ENCODE measurements at places on chromosomes 11 and 22.

- no peak for DNase-seq
These were observed 6.6 kb downstream of the TNKS1BP1 start for GRCh38 chr11:57318178-57318577.

GRCh38 chr11:9150926-9151325 is 59.5 kb upstream of the SCUBE2 start:
- DNase-seq: no peak

DNA sequence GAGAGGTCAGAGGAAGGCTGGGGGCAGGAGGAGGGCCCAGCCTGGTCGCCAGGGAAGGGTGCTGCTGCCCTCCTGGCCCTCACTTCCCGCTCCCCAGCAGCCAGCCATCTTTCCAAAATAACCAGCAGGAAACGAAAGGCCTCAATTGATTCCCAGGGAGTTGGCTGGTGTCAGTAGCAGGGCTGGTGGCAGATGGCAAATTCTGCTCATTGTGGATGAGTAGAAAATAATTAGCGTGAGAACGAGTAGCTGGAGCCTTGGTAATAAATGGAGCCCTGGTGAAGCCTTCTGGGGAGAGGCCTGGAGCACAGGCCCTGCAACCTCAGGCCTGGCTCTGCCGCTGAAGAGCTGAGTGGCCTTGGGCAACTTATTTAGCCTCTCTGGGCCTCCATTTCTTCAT is 31.3 kb downstream of the DAGLA start:
- DNase-seq: peak; percentile 80

GRCh38 chr11:57161351-57161750 is 20.4 kb upstream of the LRRC55 start:
- DNase-seq: no peak

DNA sequence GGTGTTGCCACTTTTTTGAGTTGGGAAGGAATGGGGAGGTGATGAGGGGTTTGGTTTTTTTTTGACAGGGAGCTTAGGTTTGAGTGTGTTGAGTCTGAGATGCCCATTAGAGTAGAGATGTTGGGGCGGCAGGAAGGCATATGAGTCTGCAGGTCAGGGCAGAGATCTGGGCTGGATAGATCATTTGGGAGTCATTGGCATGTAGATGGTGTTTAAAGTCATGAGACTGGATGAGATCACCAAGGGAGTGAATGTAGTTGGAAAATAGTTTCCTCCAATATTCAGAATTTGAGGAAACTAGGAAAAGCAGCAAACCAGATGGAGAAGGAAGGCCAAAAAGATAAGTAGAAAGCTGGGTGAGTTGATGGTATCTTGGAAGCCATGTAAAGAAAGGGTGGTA is 2.1 kb upstream of the ANAPC15 start:
- DNase-seq: no peak

- DNase-seq: no peak
These were observed 23.6 kb downstream of the EIF4G2 start for GRCh38 chr11:10785146-10785474.

GRCh38 chr11:60866911-60867870 is at the start of gene ZP1:
ZP1 (plus strand) TSS chr11:60867542; CDS start chr11:60867562, 20 bp downstream.
- peak; percentile 18 for DNase-seq

DNA sequence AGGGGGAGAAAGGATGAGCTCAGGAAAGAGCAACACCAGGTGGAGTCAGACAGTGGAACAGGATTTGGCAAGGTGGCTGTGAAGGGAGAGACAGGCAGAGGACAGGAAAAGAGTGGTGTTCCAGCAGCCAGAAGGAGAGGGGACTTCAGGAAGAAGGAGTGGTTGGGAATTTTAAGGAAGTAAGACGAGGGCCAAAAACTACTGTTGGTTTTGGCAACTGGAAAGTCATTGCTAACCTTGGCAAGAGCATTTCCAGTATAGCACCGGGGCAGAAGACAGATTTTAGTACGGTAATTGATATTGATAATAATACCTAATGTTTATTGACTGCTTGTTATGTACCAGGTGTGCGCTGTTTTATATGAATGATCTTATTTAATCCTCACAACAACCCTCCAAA is 15.4 kb upstream of the DDX6 start:
- DNase-seq: no peak

DNA sequence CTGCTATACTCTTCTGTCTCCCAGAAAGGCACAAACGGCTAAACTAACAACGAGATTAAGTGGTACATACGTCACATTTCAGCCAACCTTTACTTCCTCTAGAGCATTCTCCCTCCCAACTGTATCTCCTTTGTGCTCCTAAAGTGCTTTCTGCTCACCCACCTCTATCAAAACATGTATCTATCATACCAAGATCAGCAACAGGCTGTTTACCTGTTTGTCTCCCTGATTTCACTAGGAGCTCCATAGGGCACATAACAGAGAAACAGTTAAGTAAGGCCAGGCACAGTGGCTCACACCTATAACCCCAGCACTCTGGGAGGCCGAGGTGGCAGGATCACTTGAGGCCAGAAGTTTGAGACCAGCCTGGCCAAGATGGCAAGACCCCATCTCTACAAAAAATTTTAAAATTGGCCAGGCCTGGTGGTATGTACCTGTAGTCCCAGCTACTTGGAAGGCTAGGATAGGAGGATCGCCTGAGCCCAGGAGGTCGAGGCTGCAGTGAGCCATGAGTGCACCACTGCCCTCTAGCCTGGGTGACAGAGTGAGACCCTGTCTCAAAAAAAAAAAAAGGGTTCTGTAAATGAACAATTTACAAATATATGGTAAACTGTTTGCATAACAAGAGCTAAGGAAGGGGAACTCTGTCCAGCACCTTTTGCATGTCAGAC is 2.8 kb downstream of the NDUFC2 start:
- DNase-seq: no peak

DNA sequence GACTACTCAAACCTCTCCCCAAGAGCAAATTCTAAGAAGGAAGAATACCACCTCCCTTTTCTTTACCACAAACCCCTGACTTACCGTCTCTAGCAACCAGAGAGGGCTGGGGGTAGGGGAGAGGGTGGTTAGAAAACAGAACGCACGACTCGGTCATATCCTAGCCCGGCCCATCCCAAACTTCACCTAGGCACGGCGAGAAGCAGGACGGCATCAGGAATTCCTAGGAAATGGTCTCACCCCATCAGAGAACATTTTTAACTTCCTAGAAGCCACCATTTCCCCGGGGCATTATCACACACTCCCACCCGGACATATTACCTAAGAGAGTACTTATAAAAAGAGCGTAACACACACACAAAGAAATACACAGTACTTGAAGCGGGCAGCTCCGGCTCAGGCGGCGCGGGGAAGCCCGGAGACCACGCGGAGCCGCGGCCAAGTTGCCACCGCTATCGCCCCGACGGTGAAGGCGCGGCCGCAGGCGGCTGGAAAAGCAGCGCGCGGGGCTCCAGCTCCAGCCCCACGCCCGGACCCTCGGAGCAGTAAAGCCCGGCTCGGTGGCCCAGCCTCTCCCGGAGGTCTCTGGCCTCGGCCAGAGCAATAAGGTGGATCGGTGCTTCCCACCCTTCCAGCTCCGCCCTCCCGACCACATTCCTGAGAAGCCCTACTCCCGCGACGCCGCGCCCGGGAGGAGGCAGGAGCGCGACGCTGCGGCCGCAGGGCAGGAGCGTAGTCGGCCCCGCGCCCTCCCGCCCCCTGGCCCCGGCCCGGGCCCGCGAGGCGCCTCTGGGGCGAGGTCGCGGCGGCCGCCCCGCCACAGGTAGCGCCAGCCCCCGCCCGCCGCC is 878 bp downstream of the RRAS2 start:
- DNase-seq: peak; percentile 49

DNA sequence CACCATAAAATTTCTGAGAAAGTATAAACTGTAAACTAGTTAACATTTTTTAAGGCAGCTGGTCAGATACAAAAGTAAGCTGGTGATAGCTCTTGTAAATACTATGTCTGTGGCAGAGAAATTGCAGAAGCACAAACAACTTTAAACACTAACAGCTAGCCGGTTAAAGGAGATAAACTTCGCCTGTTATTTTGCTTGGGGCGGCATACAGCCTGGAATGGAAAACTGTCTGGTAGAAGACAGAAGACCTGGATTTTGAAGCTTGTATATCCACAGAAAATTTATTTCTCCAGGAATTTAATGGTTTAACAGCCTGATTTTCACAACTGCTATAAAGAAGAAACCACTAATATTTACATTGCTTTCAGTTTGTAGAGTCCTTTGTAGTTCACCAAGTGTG is 65.3 kb upstream of the FIBIN start:
- no peak for DNase-seq

DNA sequence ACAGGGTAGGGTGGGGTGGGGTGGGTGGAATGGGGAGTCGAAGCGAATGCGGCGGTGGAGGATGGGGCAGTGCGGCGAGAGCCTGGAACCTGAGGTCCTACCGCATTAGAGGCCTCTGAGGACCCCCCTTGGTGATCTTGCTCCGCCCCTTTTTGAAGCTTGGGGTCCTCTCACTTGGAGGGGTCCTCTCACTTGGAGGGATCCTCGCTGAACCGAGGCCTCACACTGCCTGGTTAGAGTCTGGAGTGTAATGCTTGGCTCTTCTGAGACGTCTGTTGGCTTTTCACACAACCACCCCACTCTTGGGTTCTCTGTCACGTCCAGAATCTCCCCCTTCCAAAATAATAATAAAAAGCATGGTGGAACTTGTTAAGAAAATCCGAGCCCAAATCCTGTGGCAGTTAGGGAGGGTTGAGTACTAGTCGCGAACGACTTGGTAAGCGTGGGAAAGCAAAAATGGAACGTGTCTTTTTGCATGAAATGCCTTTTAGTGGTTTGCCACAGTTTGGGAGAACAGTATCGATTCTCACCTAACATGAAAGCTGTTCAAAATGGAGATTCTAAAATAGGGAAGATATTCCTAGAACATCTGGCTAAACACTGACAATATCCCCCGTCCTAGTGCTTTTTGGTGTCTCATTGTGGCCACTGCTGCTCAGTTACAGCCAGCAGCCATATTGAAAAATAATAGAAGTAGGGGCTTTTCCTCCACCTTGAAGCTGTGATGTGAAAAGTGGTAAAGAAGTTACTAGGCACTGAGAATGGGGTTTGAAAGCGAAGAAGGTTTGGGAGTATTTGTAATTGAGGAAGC is 822 bp downstream of the RBX1 start:
- DNase-seq: peak; percentile 59

DNA sequence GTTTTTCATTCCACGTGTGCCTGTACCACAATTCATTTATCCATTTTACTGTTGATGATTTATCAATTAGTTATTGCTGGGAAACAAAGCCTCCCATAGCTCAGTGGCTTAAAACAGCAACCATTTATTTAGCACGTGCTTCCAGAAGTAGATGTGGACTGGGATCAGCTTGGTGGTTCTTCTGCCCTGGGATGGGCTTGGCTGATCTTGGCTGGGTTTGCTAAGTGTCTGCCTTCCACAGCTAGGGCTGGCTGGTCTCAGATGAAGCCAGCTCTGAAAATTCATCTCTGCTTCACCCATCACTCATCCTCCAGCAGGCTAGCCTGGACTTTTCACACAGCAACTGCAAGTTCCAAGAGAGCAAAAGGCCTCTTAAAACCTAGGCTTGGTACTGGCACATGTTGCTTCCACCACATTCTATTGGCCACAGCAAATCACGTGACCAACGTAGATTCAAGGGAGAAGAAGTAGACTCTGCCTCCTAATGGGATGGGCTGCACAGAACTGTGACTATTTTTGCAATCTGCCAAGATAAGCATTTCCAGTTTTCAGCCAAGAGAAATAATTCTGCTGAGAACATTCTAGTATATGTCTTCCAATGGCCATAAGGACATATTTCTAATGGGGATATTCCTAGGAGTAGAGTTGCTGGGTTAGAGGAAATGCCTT is 124.9 kb downstream of the MN1 start:
- DNase-seq: no peak

DNA sequence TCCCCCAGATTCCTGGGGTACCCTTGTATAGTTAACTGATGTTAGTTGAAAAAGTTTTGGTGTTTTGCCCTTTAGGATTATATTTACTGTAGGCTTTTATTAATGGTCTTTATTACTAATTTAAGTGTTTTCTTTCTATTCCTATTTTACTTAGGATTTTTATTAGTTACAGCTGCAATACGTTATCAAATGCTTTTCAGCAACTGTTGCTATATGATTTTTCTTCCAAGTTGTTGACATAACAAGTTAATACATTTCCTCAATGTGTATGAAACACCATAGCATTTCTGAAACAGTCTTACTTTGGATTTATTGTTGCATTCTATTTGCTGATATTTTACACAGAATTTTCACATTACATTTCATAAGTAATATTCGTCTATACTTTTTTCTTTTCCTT is 81.2 kb upstream of the RASSF10 start:
- DNase-seq: no peak

DNA sequence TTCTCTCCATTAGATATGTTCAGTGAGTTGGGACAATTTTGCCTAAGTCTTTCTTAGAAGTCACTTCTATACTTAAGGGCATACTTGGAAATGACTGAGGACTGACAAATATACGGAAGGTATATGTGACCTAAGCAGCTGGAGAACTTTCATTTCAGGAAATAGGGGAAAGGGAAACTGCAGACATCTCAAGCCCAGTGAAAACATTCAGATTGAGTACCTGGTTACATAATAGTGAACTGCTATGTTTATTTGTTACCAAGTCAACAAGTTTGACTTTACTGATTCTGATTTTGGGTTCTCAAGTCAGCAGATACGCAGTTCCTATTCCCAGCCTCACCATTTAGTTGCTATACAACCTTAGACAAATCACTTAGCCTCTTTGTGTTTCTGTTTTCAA is 1173.9 kb downstream of the LRRC4C start:
- no peak for DNase-seq

GRCh38 chr11:13126430-13126829 is 117.3 kb downstream of the RASSF10 start:
- DNase-seq: no peak

GRCh38 chr11:13970986-13971385 is 8.5 kb downstream of the SPON1 start:
- peak; percentile 67 for DNase-seq

- DNase-seq: peak; percentile 66
These were observed 21.7 kb upstream of the TNRC6B start for GRCh38 chr22:40156001-40156516.

DNA sequence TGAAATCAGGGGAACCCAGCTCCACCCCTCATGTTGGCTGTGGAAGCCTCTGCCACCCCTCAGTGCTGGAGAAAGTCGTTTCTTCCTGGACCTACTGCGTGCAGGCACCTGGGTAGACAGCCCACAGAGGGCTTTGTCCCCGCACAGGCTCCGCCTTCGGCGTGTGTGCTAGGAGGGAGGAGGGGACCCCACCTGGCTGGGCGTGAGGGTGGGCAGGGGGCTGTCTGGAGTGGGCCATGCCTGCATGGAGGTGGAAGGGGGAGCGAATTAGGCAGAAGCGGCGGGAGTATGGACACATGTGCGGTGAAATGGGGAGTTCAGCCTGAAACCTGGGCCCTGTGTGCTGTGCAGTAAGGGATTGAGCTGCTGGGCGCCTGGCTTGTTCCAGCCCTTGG is 49.3 kb downstream of the FBLN1 start:
- DNase-seq: no peak

GRCh38 chr22:17366830-17367229 is 2.4 kb upstream of the CECR2 start:
- DNase-seq: no peak

- DNase-seq: no peak
These were observed 324.4 kb upstream of the B3GAT1 start for GRCh38 chr11:134736251-134736947.
